ENCODE measurements at places on chromosomes 3 and 15.

- no peaks in the 10 kb centered on the region for H3K4me1 ChIP-seq
- DNase-seq, result no peak
- no peak overlapping the region for H3K27ac ChIP-seq
- H3K36me3 ChIP-seq, result no peaks in the 10 kb centered on the region
- no peak overlapping the region for H3K4me3 ChIP-seq
- peaks cover 5% of the 10 kb centered on the region for H3K27me3 ChIP-seq
Measured at GRCh38 chr3:178097576-178097975, 438.7 kb upstream of the KCNMB2 start.

GRCh38 chr3:27025718-27026117 is 343.5 kb downstream of the NEK10 start:
- no peaks in the 10 kb centered on the region for H3K27me3 ChIP-seq
- H3K4me3 ChIP-seq, result no peak overlapping the region
- no peaks in the 10 kb centered on the region for H3K4me1 ChIP-seq
- H3K36me3 ChIP-seq, result no peaks in the 10 kb centered on the region
- DNase-seq, result no peak

DNA sequence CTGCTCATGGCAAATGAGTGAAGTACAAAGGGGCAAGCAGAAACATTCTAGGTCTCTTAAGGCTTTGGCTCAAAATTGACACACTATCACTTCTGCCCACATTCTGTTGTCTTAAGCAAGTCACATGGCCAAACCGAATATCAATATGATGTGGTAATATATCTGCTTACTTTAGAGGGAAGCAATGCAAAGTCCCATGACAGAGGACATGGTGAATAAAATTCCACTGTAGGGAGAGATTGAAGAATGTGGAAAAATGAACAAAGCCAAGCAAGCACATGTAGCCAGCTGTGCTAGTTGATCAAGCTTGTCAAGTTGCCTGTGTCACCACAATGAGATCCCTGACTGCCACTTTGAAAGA is 11.2 kb upstream of the TBC1D5 start:
- no peak overlapping the region for H3K27ac ChIP-seq
- H3K27me3 ChIP-seq, result no peaks in the 10 kb centered on the region
- no peaks in the 10 kb centered on the region for H3K36me3 ChIP-seq
- H3K4me3 ChIP-seq, result no peak overlapping the region
- DNase-seq, result no peak

DNA sequence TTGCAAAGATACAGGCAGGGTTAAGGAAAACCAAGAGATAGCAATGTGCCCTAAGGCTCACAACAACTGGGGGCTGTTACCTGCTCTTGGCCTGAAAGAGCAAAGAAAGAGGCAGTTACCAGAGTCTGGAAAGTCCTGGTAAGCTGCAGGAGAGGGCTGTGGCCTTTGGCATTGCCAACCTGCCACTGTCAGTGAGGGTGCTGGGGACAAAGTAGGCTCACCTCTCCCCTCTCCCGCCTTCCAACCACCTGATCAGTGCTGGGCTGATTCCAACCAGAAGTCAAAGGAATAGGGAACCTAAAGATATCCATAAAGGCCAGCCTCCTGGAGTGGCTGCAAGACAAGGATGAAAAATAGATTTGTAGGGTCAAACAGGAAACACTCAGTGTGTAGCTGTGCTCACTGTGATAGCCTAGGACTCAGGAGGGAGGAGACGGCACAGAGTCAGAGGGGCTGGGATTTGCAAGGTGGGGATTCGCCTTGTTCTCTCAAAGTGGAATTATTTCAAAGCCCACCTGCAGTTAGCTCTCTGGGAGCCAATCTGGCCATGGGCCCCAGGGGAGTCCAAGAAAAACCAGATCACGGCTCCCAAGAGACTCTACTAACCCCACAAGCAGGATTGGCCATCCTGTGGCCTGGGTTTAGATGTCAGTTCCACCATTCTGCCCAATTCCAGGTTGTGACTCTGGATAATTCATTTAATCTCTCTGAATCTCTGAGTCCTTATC is 204.0 kb upstream of the BCL6 start:
- no peak overlapping the region for H3K4me3 ChIP-seq
- no peak for DNase-seq
- peaks cover 33% of the 10 kb centered on the region for H3K4me1 ChIP-seq
- no peaks in the 10 kb centered on the region for H3K36me3 ChIP-seq
- H3K27ac ChIP-seq, result no peak overlapping the region

- no peak overlapping the region for H3K27ac ChIP-seq
- no peak for DNase-seq
- no peaks in the 10 kb centered on the region for H3K36me3 ChIP-seq
Measured at GRCh38 chr15:60044636-60045270, 40.6 kb downstream of the FOXB1 start.

- peaks cover 7% of the 10 kb centered on the region for H3K27me3 ChIP-seq
- no peaks in the 10 kb centered on the region for H3K36me3 ChIP-seq
- no peak overlapping the region for H3K4me3 ChIP-seq
- peaks cover 3% of the 10 kb centered on the region for H3K4me1 ChIP-seq
Measured at GRCh38 chr3:167843886-167844285, 108.4 kb downstream of the SERPINI1 start.

- H3K4me1 ChIP-seq, result no peaks in the 10 kb centered on the region
- H3K4me3 ChIP-seq, result no peak overlapping the region
- H3K36me3 ChIP-seq, result peaks cover 2% of the 10 kb centered on the region
- no peak for DNase-seq
- H3K27ac ChIP-seq, result no peak overlapping the region
Measured at GRCh38 chr3:33202711-33203457, 15.7 kb downstream of the SUSD5 start.

GRCh38 chr3:48664929-48665328 is 2.2 kb upstream of the CELSR3 start:
- no peak for DNase-seq
- no peak overlapping the region for H3K27ac ChIP-seq
- peaks cover 24% of the 10 kb centered on the region for H3K4me1 ChIP-seq
- peaks cover 15% of the 10 kb centered on the region for H3K27me3 ChIP-seq
- no peak overlapping the region for H3K4me3 ChIP-seq

GRCh38 chr15:31480356-31481025 is 153.9 kb downstream of the KLF13 start:
- peak overlapping the region; percentile 82 for H3K27ac ChIP-seq
- peaks cover 47% of the 10 kb centered on the region for H3K4me1 ChIP-seq
- DNase-seq, result no peak

DNA sequence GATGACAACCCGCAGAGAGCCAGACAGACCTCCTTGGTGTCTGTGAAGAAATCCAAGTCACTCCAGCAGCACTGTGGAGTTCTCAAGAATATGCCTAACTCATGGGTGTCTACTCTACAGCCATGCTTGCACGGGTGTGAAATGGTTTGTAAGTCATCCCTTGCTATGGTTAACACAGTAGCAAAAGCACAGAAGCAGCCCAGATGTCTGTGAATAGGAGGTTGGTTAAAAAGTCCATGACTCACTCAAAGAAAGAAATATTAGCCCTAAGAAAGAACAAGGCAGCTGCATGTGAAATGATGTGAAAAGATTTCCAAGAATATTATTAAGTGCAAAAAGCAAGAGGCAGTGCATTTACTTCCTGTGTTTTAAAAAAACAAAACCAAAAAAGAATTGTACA is 12.1 kb upstream of the LIMD1 start:
- no peak for DNase-seq
- H3K36me3 ChIP-seq, result no peaks in the 10 kb centered on the region
- no peaks in the 10 kb centered on the region for H3K4me1 ChIP-seq
- H3K27me3 ChIP-seq, result no peaks in the 10 kb centered on the region
- no peak overlapping the region for H3K27ac ChIP-seq
- no peak overlapping the region for H3K4me3 ChIP-seq

- H3K4me3 ChIP-seq, result no peak overlapping the region
- peaks cover 9% of the 10 kb centered on the region for H3K36me3 ChIP-seq
- H3K27me3 ChIP-seq, result no peaks in the 10 kb centered on the region
- no peak overlapping the region for H3K27ac ChIP-seq
- no peak for DNase-seq
Measured at GRCh38 chr15:99296386-99296785, 45.1 kb downstream of the LRRC28 start.

- no peaks in the 10 kb centered on the region for H3K27me3 ChIP-seq
- H3K36me3 ChIP-seq, result peaks cover 65% of the 10 kb centered on the region
- peak overlapping the region; percentile 96 for H3K4me3 ChIP-seq
- H3K4me1 ChIP-seq, result peaks cover 29% of the 10 kb centered on the region
- H3K27ac ChIP-seq, result peak overlapping the region; percentile 97
Measured at GRCh38 chr3:50089609-50089945, 858 bp downstream of the RBM5 start.

All from effector memory CD8-positive, alpha-beta T cell (primary cell).